Fibroblast of the aortic adventitia (primary cell): ENCODE measurements at places on chromosomes 6 and 20. TPM values are rescaled to one million over a fixed set of nuclear protein-coding genes. Genes with fewer than 3 reads are reported as not detected.

Gene SLC44A4
- 0.27 TPM in 1 of 2 replicates, not detected in the other for total RNA-seq

Gene GJA10
- total RNA-seq, result not detected in 2 replicates

Gene XKR7
- not detected in 2 replicates for total RNA-seq

Gene MYH7B
- total RNA-seq, result 0.25 TPM in 1 of 2 replicates, not detected in the other

Gene FAM83B
- total RNA-seq, result 0.09 TPM in 1 of 2 replicates, not detected in the other

Gene CPNE5
- 0.16 and 0.18 TPM in 2 replicates for total RNA-seq

Gene MDFI
- 0.09 TPM in 1 of 2 replicates, not detected in the other for total RNA-seq
